ENCODE measurements at places on chromosomes 6 and 20.

GRCh38 chr6:162726947-162727321 lies 632 bp downstream of the PRKN start:
- DNase-seq: no peak

DNA sequence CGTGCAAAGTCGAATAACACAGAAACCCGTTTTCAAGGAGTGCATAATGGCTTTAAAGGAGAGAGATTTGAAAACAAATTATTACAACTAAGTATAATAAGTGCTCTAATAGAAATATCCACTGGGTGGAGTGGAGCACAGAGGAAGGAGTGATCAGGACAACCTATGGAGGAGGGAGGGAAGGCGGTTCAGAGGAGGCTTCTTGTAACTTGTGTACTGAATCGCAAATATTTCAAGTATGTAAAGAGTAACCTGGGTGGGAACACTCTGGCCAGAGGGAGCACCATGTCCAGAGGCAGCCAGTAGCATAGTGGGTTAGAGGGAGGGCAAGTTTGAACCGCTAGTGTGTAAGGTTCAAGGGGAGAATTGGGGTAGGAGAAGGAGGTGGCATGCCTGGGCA lies 21.6 kb upstream of the TNFAIP3 start:
- DNase-seq: no peak

DNA sequence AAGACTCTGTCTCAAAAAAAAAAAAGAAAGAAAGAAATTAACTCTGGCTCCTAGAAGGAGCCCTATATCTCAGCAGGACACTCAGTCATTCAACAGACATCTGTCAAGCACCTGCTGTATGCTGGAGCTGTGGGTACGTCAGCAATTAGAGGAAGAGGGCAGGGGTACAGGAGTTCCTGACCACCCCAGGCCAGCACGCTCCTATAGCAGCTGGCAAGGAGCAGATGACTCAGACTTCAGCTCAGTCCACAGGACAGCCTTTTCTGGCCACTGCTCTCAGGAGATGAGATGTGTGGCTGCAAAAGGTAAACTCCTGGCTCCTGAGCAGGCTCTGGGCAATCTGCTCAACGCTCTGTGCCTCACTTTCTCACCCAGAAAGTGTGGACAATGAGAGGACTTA lies 1.7 kb upstream of the RTEL1 start:
- no peak for DNase-seq

DNA sequence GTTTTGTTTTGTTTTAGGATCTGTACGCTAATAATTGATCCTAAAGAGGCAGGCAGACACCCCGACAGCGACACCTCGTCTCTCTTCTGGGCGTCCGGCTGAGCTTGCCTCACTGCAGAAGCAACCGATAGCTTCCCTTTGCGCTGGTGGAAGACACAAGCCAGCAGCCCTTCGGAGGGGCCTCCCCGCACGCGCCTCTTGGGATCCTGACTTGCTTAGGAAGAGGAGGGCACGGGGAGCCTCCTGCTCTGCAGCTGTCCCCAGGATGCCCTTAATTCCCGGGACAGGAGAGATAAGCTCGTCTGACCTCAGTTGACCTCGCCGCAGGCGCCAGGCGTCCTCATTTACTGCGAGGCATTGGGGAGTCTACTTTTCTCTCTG lies 94.0 kb downstream of the CD83 start:
- DNase-seq: peak; percentile 24

- DNase-seq: no peak
These were observed 22.1 kb upstream of the ARHGAP18 start for GRCh38 chr6:129732034-129732433.

DNA sequence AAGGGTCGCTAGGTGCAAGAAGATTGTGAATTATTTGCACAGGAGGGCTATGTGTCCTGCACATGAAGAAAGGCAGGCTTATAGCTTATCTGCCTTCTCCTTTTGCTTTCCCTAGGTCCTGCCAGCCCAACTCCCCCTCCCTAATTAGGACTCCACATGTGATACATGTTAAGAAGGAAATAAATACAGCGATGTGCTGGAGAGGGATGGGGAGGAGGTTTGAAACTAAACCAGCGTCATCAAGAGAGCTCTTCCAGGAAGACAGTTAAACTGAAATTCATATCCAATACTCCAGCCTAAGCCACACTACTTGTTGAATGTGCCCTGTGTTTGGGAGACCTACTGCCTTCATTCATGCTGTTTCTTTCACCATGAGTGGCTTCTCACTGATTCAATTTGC lies 34.9 kb upstream of the UTRN start:
- no peak for DNase-seq

- DNase-seq: peak; percentile 11
These were observed at the start of gene ME1 for GRCh38 chr6:83430611-83431544. ME1 (minus strand) TSS chr6:83431051; CDS start chr6:83430954, 97 bp downstream.

GRCh38 chr6:31058128-31058894 lies 48.0 kb downstream of the MUC22 start:
- no peak for DNase-seq

DNA sequence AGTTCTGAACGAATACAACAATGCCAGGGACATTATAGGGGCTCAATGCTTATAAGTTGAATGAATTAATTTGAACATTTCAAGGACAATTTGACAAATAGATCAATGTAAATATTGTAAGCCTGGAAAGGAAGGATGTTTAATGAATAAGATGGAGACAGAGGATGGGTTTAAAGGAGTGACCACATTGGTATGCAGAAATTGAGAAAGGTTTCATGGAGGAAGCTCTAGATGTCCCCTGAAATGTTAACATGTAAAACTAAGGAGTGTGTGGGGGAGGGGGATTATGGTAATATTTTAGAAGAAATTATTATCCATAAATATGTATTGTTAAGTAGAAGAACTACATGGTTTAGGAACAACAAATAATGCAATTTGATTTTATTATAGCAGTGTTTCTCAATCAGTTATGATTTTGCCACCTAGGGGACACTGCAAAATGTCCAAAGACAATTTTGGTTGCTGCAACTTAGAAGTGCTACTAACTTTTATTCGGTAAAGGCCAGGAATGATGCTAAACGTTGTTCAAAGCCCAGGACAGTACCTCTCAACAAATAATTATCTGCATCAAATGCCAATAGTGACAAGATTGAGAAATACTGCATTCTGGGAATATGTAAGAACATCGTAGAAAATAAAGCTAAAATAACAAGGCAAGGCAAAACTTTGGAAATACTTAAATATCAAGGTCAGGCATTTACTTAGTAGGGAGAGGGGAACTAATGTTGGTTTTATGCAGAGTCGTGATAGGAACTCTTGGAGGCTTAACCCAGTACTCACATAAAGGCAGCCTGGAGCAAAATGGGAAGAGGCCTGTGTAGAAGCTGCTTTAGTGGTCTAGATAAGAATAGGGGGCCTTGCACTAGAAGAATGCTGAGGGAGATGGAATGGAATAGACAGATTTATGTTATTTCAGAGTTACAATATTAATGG lies 686.9 kb upstream of the CITED2 start:
- DNase-seq: no peak

DNA sequence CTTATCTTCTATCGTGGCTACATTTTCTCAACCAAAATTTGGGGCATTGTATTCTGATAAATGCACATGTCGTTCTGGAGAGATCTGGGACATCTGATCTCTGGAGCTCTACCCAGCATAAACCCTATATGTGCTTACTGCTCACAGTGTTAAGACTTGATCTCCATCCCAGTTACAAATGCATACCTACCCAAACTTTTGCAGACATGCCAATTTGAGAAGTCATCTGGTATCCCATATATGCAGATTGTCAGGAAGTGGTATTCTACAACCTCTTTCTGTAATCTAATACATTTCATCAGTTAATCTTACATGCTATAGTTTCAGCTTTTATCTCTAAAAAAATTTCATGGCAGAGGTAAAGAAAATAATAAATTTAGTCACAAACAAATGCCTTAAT lies 11.2 kb downstream of the BAG2 start:
- DNase-seq: no peak

DNA sequence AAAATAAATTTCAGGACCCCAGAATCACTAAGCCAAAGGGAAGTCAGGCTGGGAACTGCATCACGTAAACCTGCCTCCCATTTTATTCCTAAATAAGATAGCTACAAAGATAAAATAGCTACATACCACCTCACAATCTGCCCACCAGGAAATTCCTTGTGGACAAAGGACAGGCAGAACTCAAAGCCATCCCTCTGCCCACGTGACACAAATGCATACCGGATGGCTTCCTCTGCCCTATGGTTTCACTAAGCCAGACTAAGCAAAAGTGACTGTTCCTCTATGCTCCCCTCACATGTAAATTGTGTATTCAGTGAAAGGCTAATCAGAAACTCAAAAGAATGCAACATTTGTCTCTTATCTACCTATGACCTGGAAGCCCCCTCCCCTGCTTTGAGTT lies 15.0 kb downstream of the MBOAT1 start:
- no peak for DNase-seq

GRCh38 chr20:34312024-34312460 lies 8.9 kb upstream of the AHCY start:
- no peak for DNase-seq

DNA sequence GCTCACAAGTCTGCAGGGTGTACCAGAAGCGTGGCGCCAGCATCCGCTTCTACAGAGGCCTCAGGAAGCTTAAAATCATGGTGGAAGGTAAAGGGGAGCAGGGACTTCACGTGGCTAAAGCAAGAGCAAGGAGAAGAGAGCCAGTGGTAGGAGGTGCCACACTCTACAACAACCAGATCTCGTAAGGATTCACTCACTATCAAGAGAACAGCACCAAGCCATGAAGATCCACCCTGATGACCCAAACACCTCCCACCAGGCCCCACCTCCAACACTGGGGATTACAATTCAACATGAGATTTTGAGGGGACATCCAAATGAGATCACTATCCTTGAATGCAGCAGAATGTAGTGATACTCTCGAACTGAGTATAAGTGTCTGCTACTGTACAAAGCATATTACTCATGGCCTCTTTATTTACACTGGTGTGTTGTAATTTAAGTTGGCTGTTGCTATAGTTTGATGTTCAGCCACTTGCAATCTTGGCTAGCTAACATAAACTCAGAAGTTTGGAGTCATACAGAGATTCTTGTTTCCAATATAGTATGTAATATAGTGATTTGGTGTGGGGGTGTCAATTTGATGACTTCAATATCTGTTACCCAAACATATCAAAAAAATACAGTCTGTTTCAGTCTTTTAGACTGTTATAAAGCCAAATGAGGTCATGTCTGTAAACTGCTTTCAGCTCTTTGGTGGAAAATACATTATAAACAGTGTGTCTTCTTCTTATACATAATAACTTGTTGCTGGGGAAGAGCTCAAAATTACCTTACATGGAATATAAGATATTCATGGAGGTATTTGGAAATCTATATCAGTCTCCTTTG lies 39.4 kb upstream of the MYLIP start:
- no peak for DNase-seq

GRCh38 chr20:64130271-64130670 lies 22.9 kb upstream of the NPBWR2 start:
- no peak for DNase-seq

DNA sequence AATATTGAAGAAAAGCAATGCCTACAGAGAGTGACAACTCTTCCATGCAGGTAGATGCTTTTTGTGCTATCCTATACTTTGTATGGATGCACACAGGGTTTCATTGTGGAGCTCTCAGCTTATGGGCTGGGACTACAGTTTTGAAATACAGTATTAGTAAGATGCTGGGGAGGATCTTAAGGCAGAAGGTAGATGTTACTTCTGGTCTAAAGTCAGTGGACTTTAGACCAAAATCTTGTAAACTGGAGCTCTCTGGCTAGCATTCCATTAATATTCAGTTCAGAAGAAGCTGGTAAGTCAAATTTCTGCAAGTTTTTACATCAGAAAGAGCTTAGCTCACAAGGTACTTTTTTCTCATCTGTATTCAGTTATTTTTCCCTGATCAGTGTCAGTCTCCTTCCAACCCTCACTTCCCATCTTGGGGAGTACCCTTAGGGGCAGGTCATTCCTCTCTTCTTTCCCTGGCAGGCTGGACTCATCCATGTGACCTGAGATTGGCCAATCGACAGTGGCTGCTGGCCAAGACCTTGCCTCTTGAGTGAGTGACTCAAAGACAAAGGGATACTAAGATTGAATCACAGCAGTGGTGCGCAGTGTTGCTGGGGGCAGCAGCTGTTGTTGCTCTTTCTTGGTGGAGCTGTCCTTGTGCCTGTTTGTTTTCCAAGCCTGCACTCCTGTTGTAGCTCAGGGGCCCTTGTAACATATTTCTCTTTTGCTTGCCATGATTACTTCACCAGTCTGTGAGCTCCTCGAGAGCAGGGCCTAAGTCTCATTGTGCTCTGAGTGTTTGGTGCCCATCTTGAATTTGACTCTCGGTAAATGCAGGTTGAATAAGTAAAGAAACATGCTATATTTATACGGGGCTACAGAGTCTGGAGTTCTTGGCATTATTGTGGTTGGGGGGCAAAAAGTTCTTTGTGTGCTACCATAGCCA lies 2.8 kb upstream of the PHF20 start:
- DNase-seq: no peak

GRCh38 chr6:109174916-109175315 lies 79.6 kb downstream of the CEP57L1 start:
- DNase-seq: no peak

DNA sequence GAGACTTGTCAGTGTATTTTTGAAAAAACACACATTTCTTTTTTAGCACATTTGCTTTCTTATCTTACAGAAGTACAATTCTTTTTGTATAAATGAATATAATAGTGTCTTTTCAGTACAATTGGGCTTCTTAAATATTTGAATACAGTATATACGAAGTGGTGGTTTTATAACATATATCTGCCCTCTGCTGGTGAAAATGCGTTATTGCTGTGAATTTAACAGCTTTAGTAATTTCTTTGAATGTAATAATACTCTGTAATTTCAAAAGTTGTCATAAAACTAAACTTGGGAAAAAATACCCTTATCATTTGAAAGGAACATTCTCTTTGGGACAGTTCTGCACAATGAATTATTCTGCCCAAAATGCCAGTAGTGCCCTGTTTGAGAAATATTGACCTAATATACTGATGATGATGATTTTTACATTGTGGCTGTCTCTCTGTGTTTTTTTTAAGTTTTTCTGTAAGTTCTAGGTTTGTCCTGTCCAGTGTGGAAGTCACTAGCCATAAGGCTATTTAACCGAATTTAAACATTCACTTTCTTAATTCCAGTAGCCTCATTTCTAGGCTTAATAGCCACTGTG lies 19.0 kb downstream of the SMAP1 start:
- DNase-seq: no peak

GRCh38 chr6:56906752-56907151 lies 48.2 kb upstream of the BEND6 start:
- no peak for DNase-seq

GRCh38 chr20:21259346-21259745 lies 43.8 kb upstream of the XRN2 start:
- no peak for DNase-seq

- DNase-seq: no peak
These were observed 123.0 kb downstream of the SLC16A10 start for GRCh38 chr6:111210194-111210728.

GRCh38 chr6:69390125-69390524 lies 406.7 kb downstream of the LMBRD1 start:
- no peak for DNase-seq

DNA sequence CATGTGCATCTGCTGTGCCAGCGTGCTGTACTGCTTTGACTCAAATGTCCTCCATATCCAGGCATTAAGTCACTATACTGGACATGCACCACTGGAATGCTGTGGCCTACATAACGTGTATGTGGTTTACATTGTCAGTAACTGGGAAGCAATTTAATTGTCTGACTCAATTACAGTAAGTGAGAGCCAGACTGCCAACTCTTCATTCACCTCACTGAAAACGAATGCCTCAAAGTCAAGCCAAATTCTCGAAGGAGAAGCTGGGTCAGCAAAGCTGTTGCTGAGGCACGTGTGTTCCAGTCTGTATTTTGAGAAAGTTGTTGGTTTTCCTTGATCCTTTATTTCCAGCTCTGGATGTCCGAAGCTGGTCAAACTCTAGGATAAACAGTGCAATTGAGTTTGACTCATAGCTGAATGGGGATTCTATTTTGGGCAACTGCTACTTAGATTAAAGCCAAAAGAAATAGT lies 534.3 kb downstream of the COL12A1 start:
- DNase-seq: no peak
